ENCODE measurements at places on chromosomes 7 and 10.

GRCh38 chr10:24603333-24603732 lies 120.4 kb downstream of the ARHGAP21 start:
- DNase-seq = no peak

GRCh38 chr10:76282061-76283025 lies 850.9 kb downstream of the LRMDA start:
- DNase-seq = peak; percentile 79

DNA sequence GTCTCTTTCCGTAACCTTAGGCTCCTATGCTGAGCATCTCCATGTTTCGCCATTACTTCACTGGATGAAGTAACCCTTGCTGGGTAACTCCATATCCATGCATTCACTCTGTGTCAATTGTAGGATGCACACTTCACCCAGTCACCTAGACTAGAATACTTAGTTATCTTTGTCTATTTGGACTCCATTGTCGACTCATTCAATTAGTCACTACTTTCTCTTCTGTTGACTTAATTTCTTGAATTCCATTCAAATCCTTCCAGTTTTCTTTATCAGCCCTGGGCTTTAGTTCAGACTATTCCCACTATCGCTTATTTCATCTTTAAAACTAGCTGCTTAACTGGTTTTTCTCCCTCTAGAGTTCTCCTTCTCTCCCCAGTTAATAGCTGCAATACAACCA lies 111.3 kb upstream of the TNS3 start:
- no peak for DNase-seq

GRCh38 chr7:90892213-90892612 lies 296.1 kb downstream of the CDK14 start:
- no peak for DNase-seq

DNA sequence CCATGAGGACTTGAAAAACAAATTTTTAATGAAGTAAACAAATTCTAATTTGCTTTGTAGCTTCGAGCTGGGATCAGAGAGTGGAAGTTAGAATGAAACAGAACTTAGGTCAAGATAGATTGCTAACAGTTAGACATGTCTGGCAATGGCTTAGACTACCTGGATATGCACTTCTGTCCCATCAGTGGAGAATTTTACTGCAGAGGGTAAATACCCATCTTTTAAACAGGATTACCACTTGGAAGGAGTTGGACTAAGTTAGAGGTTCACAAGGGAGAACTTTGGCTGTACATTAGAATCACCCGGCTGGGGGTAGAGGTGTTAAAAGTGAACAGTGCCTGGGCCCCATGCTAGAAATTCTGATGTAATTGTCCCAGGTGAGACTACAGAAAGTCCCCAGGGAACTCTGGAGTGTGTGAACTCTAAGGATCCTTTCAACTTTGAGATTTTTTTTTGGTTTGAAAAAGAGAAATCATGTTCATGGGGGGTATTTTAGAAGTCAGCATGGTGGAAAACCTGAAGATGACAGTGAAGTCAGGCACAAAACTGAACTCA lies 35.5 kb downstream of the ENTPD1 start:
- no peak for DNase-seq

DNA sequence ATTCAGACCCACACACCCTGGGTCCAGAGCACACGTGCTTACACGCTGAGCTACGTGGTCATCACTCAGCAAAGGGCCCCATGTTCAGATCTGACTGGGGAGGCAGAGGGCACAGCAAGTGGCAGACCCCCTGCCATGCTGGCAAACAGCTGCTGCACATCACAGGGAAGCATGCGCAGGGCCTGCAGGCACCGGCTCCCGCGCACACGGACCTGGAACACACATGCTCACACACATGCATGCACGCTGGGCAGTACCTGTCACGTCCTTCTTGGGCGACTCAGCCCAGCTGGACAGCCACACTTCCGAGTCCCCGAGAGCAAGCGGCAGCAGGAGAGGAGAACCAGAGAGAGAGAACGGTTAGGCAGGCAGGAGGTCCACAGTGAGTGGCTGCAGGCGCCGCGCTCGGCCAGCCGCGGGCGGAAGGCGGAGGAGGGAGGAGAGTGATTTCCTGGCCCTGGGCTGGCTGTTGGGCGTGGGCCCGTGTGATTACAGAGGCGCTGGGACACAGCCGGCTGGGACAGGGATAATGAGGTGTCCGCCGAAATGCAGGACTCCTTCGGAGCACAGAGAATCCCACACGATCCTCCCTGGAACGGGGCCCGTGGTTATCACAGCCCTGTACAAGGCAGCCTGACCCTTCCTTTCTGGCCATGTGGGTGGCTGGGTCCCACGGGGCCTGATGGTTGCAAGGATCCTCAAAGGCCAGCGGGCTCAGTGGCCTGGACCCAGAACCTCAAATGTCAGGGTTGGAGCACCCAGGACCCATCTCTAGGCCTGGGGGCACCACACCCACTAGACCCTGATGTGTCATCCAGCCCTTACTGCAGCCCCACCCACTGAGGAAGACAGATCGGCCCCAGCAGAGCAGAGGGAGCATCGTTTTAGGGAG lies 175.1 kb downstream of the NEURL1 start:
- no peak for DNase-seq

DNA sequence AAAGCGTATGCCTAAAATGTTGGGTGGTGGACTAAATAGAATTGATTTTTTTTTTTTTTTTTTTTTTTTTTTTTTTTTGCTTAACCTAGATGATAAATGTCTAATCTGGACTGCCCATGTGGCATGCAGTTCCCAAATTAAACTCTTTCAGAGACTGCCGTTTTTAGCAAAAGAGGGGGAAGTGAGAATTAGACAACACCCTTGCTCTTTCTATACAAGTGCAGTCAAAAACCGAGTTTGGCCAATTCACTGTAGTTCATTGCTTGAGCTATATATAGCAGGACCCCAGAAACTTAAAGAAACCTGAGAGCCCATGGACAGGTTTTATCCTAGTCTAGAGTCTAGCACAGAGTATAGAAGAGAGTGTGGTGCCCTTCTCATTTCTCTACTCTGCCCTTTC lies 141.9 kb downstream of the GRM3 start:
- no peak for DNase-seq

GRCh38 chr7:107867858-107868466 lies 23.0 kb upstream of the DLD start:
- no peak for DNase-seq

DNA sequence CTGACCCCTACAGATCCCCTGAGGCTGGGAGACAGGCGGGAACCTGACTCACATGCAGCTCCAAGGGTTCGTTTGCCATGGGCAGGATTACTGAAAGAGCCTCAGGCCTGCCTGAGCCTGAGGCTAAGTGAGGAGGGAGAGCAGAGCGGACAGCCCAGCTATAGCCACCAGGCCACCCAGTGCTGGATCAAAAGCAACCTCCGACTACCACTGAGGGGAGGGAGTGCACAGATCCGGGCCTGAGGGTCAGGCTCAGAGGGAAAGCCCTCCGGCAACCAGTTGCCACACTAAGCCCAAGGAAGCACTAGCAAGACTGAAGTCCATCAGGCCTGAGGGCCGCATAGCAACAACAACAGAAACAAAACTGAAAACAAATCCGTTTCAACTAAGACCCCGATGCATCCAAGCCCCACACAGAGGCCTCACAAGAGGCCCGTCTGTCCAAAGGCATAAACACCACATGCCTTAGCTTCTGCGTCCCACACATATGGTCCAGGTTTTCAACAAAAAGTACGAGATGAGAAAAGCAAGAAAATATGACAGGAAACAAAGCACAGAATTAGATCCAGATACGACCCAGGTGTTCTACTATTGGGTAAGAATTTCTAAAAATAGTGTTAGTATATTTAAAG lies 92.5 kb upstream of the VIPR2 start:
- DNase-seq = peak; percentile 4

GRCh38 chr10:61866700-61867368 lies 34.7 kb upstream of the ARID5B start:
- no peak for DNase-seq

- peak; percentile 11 for DNase-seq
These were observed 94.8 kb upstream of the ZNF804B start for GRCh38 chr7:88664630-88665233.

- DNase-seq = no peak
These were observed 113.0 kb downstream of the ABLIM1 start for GRCh38 chr10:114545071-114545470.

GRCh38 chr7:55510621-55511020 lies 61.7 kb downstream of the VOPP1 start:
- DNase-seq = no peak

DNA sequence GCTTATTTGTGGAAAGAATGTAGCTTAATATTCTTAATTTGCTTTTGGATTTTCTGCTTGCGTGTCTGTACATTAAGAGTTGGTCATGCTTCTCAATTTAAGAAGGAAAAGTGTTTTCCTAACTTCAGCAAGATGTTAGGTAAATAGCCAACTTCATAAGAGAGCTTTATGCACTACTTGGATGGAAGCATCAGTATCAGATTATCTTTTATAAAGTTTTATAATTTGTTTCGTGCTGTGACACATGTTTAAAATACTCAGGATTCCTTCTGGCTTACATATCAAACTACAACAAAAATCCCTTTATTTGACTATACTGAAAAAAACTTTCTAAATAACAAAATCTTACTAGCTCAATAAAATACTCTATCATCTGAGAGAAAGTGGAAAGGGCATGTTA lies 34.8 kb upstream of the AGR2 start:
- no peak for DNase-seq

GRCh38 chr7:143379611-143380259 lies 1.4 kb upstream of the ZYX start:
- DNase-seq = no peak

DNA sequence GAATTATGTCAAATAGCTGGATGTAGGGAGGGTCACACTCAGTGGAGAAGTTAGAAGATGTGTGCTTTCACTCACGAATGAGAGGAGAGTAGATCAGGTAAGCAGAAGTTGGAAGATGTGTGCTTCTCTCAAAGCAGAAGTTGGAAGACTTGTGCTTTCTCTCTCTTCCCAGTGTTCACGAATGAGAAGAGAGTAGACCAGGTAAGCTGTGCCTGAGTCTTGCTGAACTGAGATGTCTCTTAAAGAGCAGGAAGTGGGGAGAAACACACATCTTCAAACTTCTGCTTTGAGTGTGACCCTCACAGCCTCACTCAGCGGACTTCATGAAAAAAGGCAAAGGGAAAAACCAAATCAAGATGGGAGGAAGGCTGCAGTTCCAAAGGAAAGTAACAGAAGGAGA lies 7.0 kb upstream of the TMEM243 start:
- no peak for DNase-seq

DNA sequence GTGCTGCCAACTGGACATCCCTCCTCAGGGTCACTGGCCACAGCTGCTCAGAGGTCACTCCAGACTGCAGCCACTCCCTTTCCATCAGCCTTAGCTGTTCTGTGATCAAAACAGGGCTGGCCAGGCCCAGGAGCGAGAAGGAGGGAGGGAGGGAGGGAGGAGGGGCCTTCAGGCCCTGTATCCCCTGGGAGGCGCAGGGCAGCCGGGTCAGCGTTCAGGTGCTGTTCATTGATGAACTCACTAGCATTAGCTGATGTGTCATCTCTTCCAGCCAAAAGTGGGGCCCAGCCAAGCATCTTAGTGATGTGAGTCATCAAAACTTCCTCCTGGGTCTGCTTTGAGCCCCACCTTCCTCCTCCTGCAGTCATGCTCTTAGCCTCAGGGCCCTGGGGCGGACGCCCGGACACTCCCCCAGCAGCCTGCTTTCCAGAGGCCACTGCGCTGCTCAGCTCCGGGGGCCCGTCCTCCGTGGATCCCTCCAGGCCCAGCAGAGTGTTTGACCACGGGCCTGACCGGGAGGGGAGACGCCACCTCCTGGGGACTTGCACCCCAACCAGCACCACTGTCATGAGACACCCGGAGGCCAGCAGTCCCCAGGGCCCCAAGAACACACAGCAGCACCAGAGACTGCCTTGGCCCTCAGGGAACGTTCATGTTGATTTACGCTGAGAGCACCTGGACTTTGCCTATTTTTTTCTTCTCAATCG lies 149.2 kb downstream of the PRKAG2 start:
- DNase-seq = peak; percentile 42

- no peak for DNase-seq
These were observed 100.1 kb downstream of the HIP1 start for GRCh38 chr7:75638594-75639070.

- no peak for DNase-seq
These were observed 6.6 kb downstream of the SYNPO2L start for GRCh38 chr10:73648975-73649829.

DNA sequence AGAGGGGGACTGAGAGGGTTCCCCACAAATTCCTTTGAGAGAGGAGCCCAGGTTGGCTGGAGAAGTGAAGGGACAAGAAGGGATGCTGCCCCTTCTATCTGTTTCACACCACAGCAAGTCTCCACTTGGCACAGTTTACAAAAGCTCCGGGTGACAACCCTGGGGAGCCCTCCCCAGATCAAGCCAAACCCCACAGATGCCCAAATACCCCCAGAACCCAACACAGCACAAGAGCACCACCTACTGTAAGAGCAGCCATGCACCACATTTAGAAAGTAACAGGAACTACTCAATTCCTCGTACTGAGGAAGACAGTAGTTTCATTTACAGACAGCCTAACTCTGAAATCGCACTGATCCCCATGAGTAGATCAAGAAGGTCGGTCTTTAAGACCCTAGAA lies 67.8 kb upstream of the ATP6V0A4 start:
- no peak for DNase-seq

- DNase-seq = no peak
These were observed 134.7 kb downstream of the PFKFB3 start for GRCh38 chr10:6337382-6337781.

DNA sequence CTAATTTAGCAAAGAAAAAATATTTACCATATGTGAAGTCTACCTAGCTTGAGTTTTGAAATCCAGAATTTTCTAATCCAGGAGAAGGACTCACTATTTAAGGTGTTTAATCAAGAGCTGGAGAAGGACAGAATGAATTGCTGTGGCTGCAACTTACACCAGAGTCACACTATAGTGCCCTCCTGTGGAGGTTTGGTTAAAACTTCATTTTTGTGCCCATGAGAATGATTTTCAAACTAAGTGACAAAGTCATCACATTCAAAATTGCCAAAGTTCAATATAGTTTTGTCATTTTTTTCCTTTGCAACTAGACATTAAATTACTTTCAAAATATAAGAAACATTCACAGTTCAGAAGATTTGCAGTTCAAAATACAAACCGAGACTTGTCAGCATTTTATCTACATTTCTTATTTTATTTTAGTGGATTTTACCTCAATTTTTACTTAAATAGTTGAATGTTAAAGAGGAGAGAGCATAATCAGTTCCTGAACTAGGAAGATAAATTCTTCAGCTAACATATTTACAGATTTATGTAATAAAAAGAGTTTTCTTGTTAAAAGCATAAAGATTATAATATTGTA lies 70.7 kb downstream of the CABCOCO1 start:
- DNase-seq = no peak

- DNase-seq = no peak
These were observed 69.5 kb downstream of the RAPGEF5 start for GRCh38 chr7:22287412-22287811.
